ENCODE measurements at places on chromosomes 2 and 18.

GRCh38 chr2:112138159-112139032 is at the start of gene FBLN7:
FBLN7 (plus strand) TSS chr2:112138385; CDS start chr2:112138656, 271 bp downstream.
- H3K4me3 ChIP-seq: peak within 1 kb of the TSS; percentile 65
- no peak for DNase-seq
- H3K27ac ChIP-seq: peak within 1 kb of the TSS; percentile 59
- H3K4me1 ChIP-seq: peaks cover 7% of the 10 kb centered on the region

- no peaks in the 10 kb centered on the region for H3K36me3 ChIP-seq
- H3K4me3 ChIP-seq: no peak overlapping the region
- no peak overlapping the region for H3K27ac ChIP-seq
- DNase-seq: no peak
- H3K4me1 ChIP-seq: peaks cover 10% of the 10 kb centered on the region
- no peaks in the 10 kb centered on the region for H3K27me3 ChIP-seq
These were observed 53.5 kb downstream of the MGAT5 start for GRCh38 chr2:134307334-134307733.

GRCh38 chr2:172554352-172555271 is 1.3 kb upstream of the PDK1 start:
- H3K27ac ChIP-seq: peak overlapping the region; percentile 97
- H3K4me3 ChIP-seq: peak overlapping the region; percentile 76
- peaks cover 37% of the 10 kb centered on the region for H3K4me1 ChIP-seq
- no peak for DNase-seq

GRCh38 chr2:217977840-217978535 is 24.8 kb downstream of the TNS1 start:
- H3K4me3 ChIP-seq: peak overlapping the region; percentile 32
- H3K27ac ChIP-seq: peak overlapping the region; percentile 87
- H3K27me3 ChIP-seq: no peaks in the 10 kb centered on the region

DNA sequence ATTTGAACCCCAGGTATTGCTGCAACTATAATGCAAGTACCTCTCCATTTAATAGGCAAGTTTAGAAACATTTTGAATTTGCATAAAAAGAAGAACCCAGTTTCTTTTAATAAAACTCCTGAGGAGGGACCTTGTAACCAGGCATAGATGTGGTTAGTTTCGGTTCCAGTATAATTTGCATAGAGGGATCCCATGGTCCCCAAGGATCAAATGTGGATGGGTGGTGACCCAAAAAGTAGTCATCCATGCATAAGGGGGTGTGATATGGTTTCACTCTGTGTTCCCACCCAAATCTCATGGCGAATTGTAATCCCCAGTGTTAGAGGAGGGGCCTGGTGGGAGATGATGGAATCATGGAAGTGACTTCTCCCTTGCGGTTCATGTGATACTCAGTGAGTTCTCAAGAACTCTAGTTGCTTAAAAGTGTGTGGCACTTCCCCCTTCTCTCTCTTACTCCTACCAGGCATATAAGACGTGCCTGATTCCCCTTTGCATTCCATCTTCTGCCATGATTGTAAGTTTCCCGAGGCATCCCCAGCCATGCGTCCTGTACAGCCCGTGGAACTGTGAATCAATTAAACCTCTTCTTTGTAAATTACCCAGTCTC is 40.2 kb upstream of the SKA1 start:
- H3K27ac ChIP-seq: no peak overlapping the region
- DNase-seq: no peak
- H3K27me3 ChIP-seq: no peaks in the 10 kb centered on the region
- H3K36me3 ChIP-seq: no peaks in the 10 kb centered on the region
